Activated CD4-positive, alpha-beta T cell treated with anti-CD3 and anti-CD28 coated beads for 24 hours (primary cell): ENCODE measurements at places on chromosomes 13 and 19.

GRCh38 chr19:46520616-46521015 lies 24.9 kb upstream of the PNMA8B start:
- no peak for DNase-seq

DNA sequence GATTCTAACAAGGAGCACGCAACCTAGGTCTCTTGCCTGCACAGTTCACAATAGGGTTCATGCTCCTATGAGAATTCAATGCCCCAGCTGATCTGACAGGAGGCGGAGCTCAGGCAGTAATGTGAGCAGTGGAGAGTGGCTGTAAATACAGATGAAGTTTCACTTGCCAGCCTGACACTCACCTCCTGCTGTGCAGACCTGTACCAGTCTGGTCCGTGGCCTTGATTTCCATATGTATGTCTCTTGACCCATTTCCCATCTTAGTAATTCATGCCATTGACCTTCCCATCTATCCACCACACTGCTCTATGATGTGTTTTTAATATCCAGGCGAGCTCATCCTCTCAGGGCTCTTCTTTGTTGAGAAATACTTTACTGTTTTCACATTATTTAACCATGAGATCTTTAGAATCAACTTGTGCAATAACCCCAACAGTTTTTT lies 95.2 kb downstream of the LRCH1 start:
- DNase-seq: no peak

- DNase-seq: no peak
Observed at GRCh38 chr13:38784036-38784880, 97.4 kb downstream of the FREM2 start.

GRCh38 chr19:46859637-46860124 lies 1.1 kb upstream of the ARHGAP35 start:
- no peak for DNase-seq

DNA sequence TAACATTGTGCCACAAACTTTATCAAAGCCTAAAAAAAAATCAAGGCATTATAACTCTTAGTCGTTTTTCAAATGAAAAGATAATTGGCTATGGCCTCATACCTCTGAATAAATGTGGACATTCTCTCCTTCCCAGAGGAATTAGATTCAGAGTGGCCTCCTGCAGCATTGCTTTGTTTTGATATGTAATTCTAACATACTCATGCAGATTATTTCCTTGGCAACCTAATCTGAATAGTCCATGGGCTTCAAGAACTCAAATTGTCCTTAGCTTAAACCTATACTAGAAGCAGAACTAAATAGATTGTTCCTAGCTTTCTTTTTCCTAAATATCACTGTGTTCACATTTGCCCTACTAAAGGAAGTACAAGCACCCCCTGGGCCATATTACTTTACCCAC lies 1146.9 kb downstream of the OLFM4 start:
- no peak for DNase-seq

DNA sequence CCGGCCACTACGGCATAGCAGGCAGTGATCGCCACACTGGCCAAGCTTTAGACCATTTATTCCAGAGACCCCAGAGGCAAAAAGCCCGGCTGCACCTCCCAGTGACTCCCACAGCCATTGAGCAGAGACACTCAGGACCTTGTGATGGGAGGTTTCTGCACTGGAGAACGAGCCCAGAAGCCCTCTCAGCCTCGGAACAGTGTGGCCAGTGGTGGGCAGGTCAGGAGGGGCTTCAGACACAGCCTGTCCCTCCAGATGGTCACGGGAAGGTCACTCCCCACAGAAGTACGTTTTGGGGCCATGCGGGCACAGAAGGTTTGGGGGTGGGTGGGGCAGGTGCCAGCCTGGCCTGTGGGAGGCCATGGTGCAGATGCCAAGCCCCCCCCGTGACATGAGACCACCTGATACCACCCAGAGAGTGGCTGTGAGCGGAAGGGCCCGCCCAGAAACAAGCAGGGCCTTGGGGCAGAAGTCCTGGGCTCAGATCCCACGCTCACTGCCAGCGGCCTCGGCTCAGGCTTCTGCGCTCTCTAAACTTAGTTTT lies 599 bp upstream of the F10 start:
- DNase-seq: no peak

DNA sequence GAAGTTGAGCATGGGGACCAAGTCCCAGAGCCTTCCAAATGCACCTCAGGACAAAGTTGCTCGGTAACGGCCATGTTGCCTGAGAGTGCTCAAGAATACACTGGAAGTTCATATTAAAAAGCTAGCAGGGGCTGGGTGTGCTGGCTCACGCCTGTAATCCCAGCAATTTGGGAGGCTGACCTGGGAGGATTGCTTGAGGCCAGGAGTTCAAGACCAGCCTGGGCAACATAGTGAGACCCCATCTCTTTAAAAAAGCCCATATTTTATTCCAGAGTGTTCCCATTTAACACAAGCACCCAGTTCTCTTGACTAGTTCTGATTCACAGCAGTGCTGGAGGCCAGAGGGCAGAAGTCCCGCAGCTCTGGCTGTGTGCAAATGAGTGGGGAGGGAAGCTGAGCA lies 8.1 kb upstream of the GPI start:
- no peak for DNase-seq

DNA sequence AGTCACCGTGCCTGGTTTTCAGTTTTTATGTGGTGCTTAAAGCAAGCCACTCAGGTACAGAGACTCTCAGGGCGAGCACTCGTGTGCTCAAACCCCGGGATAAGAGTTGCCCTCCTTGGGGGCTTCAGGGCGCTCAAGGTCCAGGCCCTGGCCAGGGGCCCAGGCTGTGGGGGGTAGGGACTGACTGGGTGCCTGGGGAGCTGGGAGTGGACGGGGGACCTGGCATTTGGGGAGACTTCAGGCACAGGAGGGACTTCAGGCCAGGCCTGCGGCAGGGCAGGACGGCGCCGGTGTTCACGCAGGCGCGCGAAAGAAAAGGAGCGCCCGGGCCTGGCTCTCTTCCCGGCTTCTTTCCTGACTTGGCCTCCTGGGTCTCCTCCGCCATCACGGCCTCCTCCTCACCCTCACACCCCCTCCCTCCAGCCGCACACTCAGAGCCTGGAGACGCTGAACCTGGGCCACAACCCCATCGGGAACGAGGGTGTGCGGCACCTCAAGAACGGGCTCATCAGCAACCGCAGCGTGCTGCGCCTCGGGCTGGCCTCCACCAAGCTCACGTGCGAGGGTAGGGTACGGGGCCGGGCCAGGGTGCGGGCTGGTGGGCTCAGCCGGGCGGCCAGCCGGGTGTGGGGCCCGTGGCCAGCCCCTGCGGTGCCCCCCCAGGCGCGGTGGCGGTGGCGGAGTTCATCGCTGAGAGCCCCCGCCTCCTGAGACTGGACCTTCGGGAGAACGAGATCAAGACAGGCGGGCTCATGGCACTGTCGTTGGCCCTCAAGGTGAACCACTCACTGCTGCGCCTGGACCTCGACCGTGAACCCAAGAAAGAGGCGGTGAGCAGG lies 16.1 kb downstream of the NKPD1 start:
- DNase-seq: no peak

DNA sequence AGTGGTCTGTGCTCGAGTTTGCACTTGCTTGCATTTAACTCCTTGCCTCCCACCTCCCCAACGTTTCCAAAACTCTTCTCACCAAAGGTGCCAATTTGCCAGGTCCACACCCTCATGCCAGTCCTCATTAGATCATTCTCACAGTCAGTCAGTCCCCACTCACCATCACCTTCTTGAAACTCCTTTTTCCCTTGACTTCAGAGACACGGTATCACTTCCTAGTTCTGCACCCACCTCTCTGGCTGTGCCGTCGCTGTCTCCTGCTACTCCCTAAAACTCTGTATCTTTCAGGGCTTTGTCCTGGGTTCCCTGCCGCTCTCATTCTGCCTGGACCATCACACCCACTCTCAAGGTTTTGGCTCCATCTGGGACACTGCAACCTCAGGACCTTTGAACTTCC lies 19.6 kb downstream of the OLFM2 start:
- DNase-seq: no peak

GRCh38 chr13:70817576-70817975 lies 709.3 kb upstream of the KLHL1 start:
- no peak for DNase-seq

DNA sequence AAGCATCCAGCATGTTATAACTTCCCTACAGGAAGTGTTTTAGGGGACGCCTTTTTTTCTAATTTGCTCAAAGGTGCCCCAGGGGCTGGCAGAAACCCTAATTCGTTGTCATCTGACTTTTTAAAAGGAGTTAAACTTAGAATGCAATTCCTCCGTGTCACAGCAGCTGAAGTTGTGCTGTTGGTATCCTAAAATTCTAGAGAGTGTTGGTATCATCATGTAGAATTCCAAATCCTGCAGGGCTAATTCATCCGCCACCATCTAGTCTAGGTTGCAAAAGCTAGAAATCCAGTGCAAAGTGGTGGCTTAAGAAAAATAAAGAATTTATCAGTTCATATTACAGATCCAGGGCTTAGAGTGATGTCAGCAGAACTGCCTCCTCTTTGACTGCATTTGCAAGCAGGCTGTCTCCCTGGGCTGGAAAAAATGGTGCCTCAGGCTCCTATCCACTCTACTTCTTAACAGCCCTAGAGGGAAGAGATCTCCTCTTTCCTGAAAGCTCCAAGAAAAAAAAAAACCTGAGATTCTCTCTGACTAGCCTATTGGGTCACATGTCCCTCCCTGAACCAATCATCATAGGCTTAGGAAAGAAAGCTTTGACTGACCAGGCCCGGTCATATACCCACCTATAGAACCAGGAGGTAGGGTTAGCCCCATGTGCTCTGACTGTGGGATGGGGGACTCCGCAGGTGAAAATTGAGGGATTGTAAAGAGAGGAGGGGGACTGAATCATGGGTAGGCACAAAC lies 73.0 kb downstream of the MAP4K1 start:
- no peak for DNase-seq

GRCh38 chr19:51203916-51204315 lies 21.0 kb upstream of the CD33 start:
- no peak for DNase-seq

GRCh38 chr19:10991521-10992081 lies 30.8 kb downstream of the SMARCA4 start:
- no peak for DNase-seq

- no peak for DNase-seq
Observed at GRCh38 chr19:40377876-40378385, 12.1 kb downstream of the HIPK4 start.

- no peak for DNase-seq
Observed at GRCh38 chr13:98267080-98267912, 90.2 kb upstream of the RNF113B start.

- no peak for DNase-seq
Observed at GRCh38 chr19:5288347-5288739, 52.3 kb downstream of the PTPRS start.

GRCh38 chr19:31348481-31349159 lies 616 bp downstream of the TSHZ3 start:
- DNase-seq: no peak

- DNase-seq: no peak
Observed at GRCh38 chr19:13788991-13789390, 6.3 kb upstream of the ZSWIM4 start.

- no peak for DNase-seq
Observed at GRCh38 chr19:16455489-16455888, 16.3 kb downstream of the EPS15L1 start.

- no peak for DNase-seq
Observed at GRCh38 chr13:70814684-70815083, 706.4 kb upstream of the KLHL1 start.

DNA sequence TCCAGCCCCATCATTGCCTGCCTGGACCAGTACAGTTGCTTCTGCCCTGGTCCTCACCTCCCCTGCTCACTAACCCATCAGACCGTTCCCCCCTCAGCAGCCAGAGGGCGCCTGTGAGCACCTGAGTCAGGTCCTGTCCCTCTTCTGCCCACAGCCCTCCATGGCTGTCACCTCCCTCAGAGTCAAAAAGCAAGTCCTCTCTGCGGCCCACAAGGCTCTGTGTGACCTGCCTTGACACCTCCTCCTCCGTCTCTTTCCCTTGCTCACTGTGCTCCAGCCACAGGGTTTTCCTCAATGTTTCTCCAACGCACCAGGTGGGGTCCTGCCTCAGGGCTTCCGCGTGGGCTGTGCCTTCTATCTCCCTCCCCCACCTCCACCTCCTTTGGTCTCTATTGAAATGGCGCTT lies 29.4 kb upstream of the PTPRS start:
- DNase-seq: peak; percentile 42

DNA sequence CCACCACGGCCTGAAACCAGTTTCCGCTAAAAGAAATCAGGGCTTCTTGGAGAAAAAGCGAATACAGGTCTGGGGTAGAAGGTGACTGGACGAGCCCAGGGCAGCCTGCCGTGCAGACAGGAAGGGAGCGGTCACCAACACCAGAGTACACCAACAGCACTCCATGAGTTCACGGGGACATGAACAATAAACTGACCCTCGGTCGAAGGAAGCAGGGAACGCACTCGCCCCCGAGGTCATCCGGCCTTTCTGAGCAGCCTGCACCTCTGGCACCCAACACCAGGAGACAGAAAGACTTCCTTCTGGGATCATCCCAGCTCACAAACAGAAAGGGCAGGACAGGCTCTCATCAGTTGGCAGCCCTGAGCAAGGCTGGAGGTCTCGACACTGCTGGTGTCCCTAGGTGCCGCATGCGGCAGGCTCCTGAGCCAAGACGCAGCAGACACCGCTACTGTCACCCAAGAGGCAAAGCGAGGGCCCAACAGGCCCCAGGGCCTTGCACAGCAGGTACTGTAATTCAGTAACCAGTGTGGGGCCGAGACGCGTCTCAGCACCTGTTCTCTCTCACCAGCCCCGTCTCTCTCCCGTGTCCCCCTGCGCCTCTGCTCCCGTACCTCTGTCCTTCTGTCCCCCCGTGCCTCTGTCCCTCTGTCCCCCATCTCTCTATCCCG lies 18.0 kb downstream of the DCUN1D2 start:
- no peak for DNase-seq

DNA sequence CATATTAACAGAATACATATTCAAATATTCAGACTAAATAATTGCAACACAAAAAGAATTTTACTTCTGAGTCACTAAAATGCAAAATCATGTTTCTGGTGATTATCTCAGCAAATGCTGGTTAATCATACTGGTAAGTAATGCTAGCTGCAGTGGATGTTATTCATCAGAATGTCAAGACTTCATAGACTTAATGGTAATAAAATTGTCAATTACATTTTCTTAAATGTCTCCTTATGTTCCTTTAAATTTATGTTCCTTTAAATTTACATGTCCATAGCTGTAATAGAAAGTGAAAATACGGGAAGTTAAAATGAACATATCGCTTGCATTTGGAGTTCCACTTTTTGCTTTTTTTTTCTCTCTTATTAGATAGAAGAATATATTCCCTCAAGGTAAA lies 853.0 kb downstream of the SLITRK6 start:
- DNase-seq: no peak

DNA sequence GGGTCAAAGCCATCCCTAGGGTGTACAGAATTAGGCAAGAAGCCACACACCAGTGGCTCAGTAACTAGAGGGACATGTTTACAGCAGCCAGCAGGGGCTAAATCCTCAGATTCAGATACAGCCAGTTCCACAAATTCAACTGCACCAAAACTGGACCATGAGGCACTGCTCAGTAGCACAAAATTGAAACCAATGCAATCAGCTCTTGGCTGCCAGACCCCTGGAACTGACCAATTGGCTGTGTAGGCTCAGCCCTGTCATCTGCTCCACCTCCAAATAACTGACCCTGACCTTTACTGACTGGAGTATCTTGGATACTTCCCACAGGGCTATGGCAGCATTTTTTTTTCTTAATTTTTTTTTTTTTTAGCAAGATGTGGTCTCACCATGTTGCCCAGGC lies 226.5 kb downstream of the FOXO1 start:
- no peak for DNase-seq

GRCh38 chr13:79447141-79447540 lies 33.8 kb upstream of the NDFIP2 start:
- DNase-seq: no peak

- DNase-seq: peak; percentile 32
Observed at GRCh38 chr19:51448411-51449016, 9.7 kb downstream of the SIGLEC8 start.

GRCh38 chr13:50257646-50258045 lies 242.4 kb downstream of the KCNRG start:
- DNase-seq: no peak
